Uterus (tissue), 4 donors: ENCODE measurements at places on chromosomes 3 and 15. TPM values are rescaled to one million over a fixed set of nuclear protein-coding genes. Genes with fewer than 3 reads are reported as not detected.

GFM1 gene
- 81.4 TPM for total RNA-seq

CLDND1 gene
- 142 TPM for total RNA-seq

GRCh38 chr3:16183601-16184270, 9.3 kb downstream of the GALNT15 start:
- peak; percentile 45 for DNase-seq
- no peaks in the 10 kb centered on the region for H3K27me3 ChIP-seq
- H3K4me3 ChIP-seq = no peak overlapping the region
- no peaks in the 10 kb centered on the region for H3K4me1 ChIP-seq
- no peaks in the 10 kb centered on the region for H3K36me3 ChIP-seq
- H3K27ac ChIP-seq = peak overlapping the region; percentile 9

- no peaks in the 10 kb centered on the region for H3K36me3 ChIP-seq
- no peak for DNase-seq
- H3K4me1 ChIP-seq = no peaks in the 10 kb centered on the region
- no peak overlapping the region for H3K4me3 ChIP-seq
- H3K27me3 ChIP-seq = no peaks in the 10 kb centered on the region
Observed at GRCh38 chr15:58589047-58589446, 157.3 kb downstream of the LIPC start.

DNA sequence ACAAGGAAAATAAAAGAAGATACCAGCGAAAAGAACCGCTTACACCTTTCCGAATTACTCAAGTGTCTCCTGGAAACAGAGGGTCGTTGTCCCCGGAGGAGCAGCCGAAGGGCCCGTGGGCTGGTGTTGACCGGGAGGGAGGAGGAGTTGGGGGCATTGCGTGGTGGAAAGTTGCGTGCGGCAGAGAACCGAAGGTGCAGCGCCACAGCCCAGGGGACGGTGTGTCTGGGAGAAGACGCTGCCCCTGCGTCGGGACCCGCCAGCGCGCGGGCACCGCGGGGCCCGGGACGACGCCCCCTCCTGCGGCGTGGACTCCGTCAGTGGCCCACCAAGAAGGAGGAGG, 325 bp downstream of the ALCAM start:
- no peaks in the 10 kb centered on the region for H3K4me1 ChIP-seq
- H3K36me3 ChIP-seq = no peaks in the 10 kb centered on the region
- H3K27ac ChIP-seq = peak overlapping the region; percentile 68
- peak overlapping the region; percentile 41 for H3K4me3 ChIP-seq
